Tibial nerve (tissue), 4 donors: ENCODE measurements at places on chromosomes 12 and 14. TPM values are rescaled to one million over a fixed set of nuclear protein-coding genes. Genes with fewer than 3 reads are reported as not detected.

C14orf132 gene
- 16.6 TPM for total RNA-seq

CCDC88C gene
- 3.6 TPM for total RNA-seq

DNA sequence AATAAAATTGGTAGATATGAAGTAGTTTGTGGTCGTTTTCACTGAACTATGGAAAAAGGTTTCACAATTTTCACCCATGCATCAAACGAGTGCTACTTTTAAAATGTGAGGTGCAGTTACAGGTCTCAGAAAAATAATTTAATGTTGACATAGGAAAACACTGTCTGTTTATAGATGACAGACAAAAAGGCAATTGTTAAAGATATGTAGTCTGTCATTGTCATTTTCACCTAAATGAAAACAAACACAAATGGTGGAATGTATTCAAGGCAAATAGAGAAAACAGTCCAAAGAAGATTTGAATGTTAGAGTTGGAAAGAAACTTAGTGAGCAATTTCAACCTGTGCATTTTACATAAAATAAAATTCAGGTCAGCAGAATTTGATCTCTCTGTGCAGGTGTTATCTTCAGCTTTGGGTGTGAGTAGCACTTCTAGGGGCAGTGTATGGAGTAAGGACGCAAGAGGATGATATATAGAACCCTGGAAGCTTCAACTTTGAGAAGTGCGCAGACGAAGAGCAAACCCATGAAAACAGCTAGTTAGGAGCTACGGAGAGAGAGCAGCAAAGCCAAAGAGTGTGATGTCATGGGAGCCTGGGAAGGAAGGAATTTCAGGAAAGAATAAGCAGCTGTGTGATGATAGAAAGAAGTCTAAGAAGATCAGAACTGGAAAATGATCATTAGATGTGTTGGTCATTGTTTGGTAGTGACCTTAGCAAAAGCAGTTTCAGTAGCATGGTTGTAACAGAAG lies 6.2 kb downstream of the RERG start:
- DNase-seq: no peak
- H3K27ac ChIP-seq: peak overlapping the region; percentile 6

DNA sequence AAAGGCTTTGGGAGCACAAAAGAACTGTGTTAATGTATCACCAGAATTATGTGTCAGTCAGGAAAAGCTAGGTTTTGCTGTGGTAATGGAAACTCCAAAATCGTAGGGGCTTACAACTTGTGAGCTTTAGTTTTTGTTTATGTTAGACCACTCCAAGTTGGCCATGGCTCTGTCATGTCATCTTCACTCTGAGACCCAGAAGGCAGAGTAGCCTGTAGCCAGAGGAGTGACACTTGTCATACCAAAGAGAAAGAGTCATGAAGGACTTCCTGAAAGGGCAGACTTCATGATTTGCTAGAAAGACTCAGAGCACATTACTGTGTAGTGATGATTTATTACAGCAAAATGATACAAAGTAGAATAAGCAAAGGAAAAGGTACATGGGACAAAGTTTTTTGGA lies 133.6 kb upstream of the SSTR1 start:
- no peaks in the 10 kb centered on the region for H3K27me3 ChIP-seq
- no peaks in the 10 kb centered on the region for H3K36me3 ChIP-seq
- no peak for DNase-seq
- H3K4me1 ChIP-seq: no peaks in the 10 kb centered on the region
- no peak overlapping the region for H3K27ac ChIP-seq
- no peak overlapping the region for H3K4me3 ChIP-seq
